Renal pelvis (tissue), 12 donors: ENCODE measurements at places on chromosomes 1 and 21. TPM values are rescaled to one million over a fixed set of nuclear protein-coding genes. Genes with fewer than 3 reads are reported as not detected.
A peak's percentile ranks its signal among the peaks of the same experiment; 100 is the strongest.

Gene SLAMF8
- 0.61 TPM for polyA plus RNA-seq

Gene DAB1
- 7.2 TPM for polyA plus RNA-seq

Gene WNT4
- polyA plus RNA-seq: 6.0 TPM

Gene LRRN2
- polyA plus RNA-seq: 14.7 TPM

Gene CERS2
- 318 TPM for polyA plus RNA-seq

Gene NAXE
- 71.1 TPM for polyA plus RNA-seq

Gene FALEC
- polyA plus RNA-seq: 0.83 TPM

GRCh38 chr1:226125831-226126230, 60.7 kb downstream of the ACBD3 start:
- no peak for DNase-seq

- DNase-seq: no peak
Measured at GRCh38 chr1:204924013-204924759, 53.5 kb downstream of the NFASC start.

GRCh38 chr1:64986903-64987871, 20.8 kb upstream of the JAK1 start:
- DNase-seq: no peak

DNA sequence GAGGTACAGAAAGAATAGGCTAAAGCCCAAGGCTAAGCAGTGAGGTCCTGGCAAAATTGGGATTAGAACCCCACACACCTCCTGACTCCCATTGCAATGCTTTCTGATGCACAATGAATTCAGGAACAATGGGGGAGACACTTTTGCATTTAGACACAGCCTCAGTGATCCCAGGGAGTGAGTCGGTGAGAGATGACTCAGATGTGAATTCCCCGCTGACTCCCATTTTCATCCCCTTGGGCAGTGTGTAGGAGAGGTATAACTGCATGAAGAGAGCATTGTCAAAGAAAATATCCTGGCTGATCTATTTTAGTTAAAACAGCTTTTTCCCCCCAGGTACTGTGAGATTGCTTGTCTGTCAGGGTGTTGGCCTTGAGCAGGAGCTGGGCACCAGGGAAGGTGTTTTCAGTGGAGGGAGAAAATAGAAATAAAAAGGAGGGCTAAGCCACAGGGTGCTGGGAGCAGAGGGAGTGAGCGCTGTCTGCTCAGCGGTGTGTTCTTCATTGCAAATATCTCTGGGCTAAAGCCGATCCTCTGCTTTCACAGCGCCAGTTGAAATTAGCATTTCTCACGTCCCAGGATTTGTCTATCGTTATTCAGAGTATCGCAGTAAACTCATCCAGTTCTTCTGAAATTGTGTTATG, 247.7 kb upstream of the PTBP2 start:
- DNase-seq: no peak

DNA sequence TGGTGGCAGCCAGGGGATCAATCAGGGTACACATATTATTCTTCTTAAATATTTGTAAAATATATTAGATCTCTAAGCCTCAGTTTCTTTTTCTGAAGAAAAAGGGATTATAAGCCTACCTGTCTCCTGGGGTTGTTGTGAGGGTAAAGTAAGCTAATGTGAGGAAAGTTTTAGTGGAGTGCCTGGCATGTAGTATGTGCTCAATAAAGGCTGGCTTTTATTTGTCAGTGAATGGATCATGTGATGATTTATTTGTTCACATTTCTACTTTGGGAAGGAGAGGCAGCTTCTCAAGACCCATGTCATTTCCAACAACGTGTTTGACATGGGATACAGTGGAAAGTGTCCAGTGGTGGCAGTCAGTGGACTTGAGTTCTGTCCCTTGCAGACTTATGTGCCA, 12.4 kb upstream of the RBM15 start:
- no peak for DNase-seq

DNA sequence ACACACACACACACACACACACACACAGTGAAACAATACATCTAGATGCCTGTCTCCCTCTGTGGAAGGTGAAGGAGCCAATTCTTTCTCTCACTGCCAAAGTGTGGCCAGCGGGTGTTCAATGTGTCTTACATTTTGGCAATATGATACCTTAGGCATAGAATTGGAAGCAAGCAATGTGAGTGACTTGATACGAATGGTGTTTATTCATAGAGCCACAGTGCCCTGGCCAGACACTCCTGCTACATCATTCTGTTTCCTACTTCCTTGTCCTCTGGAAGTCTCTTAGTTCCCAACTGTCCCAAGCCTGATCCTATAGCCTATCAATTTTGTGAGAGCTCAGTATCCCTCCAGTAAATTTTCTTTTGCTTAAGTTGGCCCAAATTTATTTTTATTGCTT, 170.0 kb upstream of the L1TD1 start:
- no peak for DNase-seq

- no peak for DNase-seq
Measured at GRCh38 chr1:111515291-111516004, 12.0 kb upstream of the ADORA3 start.

DNA sequence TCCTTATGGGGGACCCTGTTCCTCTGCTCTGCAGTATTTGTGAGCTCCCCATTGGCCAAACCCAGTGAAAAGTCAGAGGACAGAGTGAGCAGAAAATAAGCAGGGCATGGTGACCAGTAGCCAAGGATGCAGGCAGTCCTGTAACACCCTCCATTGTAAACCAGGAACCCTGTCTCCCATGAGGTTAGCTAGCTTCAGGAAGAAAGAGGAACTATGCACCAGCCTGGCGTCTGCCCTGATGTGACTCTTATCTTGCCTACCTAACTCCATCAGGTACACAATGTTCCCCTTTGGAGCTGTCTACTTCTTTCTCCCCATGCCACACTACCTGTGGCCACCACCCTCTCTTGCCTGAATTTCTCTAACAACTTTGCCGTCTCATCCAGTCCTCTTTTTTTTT, 119.2 kb downstream of the LRIG2 start:
- no peak for DNase-seq

DNA sequence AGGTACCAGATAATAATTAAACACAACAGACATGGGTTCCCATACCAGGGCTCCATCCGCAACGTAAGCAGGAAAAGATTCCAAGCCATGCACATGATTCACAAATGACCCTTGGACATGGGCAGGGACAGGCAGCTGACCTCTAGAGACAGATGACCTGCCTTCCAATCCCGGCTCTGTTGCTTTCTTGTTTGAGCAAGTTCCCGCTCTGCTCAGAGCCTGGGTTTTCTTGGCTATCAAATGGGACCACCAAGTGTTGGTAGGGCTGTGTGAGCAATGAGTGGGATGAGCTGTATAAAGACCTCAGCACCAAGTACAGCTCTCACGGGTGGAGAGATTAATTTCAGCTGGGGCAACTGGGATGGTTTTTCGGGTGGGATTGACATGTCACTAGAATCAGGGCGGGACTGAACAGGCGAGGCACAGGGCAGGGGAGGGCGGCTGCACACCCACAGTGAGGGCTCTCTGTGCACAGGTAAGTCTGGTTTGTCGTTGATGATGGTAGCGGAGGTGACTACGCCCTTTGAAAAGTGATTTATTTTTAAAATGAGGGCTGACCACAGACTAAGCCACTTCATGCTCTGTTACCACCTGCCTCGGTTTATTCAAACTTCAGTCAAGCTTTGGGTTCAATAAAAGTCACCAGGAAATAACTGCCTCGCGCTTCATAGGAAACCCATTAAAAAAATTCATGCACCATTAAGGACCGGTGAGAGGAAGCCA, 57.5 kb upstream of the IFFO2 start:
- DNase-seq: no peak

GRCh38 chr1:210340841-210341240, 12.1 kb downstream of the HHAT start:
- DNase-seq: no peak

GRCh38 chr1:37171691-37172090, 137.4 kb upstream of the GRIK3 start:
- peak; percentile 4 for DNase-seq

DNA sequence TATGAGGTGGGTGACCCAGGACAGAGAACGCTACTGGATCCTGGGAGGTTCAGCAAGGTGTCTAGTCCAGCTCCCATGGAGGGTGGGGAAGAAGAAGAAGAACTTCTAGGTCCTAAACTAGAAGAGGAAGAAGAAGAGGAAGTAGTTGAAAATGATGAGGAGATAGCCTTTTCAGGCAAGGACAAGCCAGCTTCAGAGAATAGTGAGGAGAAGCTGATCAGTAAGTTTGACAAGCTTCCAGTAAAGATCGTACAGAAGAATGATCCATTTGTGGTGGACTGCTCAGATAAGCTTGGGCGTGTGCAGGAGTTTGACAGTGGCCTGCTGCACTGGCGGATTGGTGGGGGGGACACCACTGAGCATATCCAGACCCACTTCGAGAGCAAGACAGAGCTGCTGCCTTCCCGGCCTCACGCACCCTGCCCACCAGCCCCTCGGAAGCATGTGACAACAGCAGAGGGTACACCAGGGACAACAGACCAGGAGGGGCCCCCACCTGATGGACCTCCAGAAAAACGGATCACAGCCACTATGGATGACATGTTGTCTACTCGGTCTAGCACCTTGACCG, 8.6 kb upstream of the PIGV start:
- DNase-seq: no peak

DNA sequence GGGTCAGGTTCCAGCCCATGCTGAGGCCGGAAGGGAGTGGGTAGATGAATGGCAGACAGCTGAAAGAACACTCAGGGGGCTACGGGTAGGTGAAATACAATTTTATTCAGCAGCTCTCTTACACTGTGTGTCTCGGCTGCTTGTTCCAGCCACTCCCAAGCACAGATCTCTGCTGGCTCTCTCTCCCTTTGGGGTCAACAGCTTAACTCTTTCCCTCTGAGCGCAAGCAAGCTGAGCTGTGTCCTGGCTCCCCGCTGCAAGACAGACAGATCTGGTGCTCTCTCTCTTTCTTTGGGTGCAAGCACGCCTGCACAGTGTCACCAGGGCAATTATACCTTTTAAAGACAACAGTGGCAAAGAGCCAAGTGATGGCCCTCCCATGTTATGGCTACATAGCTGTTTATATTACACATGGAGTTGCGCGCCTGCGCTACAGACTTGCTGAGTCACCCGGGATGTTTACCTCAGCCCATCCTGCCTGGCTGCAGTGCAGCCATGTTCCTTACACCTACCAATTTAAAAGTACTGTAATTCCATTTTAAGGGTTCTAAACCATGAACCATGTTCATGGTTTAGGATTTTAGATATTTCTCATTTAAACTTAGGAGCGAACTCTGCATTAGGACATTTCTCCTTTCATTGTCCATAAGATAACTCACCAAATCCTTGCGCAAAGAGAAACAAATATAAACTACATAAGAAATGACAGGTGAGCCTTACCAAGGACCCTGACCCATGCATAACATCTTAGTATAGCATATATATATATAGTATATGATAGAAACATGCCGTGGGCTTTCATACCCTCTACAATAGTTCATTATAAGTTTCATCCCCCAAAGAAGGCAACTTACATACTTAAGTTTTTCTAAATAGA, 396.5 kb downstream of the SMYD3 start:
- no peak for DNase-seq

DNA sequence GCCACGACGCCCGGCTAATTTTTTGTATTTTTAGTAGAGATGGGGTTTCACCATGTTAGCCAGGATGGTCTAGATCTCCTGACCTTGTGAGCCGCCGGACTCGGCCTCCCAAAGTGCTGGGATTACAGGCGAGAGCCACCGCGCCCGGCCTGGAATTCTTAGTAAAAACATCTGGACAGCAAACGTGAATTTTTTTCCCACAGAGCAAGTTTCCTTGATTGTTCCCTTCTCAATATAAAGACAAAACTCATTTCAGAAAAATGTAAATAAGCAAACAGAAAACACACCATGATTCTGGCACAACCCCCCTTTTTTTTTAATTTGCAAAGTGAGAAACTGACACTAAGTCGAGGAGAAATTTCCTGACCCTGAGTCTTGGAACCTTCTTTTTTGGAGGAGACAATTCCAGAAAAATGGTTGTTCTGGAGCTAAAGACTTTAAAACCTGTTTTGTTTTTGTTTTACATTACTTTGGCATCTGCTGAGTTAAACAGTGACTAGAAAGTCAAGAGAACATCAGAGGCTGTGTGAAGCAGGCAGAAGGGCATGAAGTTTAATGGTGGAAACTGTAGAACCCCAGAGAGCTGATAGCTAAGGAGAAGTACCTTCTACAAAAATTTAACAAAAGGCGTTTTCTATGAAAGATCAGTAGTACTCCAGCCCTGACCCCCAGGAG, 10.3 kb upstream of the HMGCS2 start:
- DNase-seq: no peak

- DNase-seq: no peak
Measured at GRCh38 chr1:10794724-10795275, 1.6 kb downstream of the CASZ1 start.

- DNase-seq: no peak
Measured at GRCh38 chr21:25640943-25641292, 1.9 kb downstream of the JAM2 start.

GRCh38 chr1:115469703-115470476, 131.8 kb upstream of the NGF start:
- DNase-seq: no peak

GRCh38 chr21:35527358-35527757, 478.3 kb upstream of the RUNX1 start:
- no peak for DNase-seq

GRCh38 chr1:18239671-18240070, 132.1 kb downstream of the IGSF21 start:
- no peak for DNase-seq

DNA sequence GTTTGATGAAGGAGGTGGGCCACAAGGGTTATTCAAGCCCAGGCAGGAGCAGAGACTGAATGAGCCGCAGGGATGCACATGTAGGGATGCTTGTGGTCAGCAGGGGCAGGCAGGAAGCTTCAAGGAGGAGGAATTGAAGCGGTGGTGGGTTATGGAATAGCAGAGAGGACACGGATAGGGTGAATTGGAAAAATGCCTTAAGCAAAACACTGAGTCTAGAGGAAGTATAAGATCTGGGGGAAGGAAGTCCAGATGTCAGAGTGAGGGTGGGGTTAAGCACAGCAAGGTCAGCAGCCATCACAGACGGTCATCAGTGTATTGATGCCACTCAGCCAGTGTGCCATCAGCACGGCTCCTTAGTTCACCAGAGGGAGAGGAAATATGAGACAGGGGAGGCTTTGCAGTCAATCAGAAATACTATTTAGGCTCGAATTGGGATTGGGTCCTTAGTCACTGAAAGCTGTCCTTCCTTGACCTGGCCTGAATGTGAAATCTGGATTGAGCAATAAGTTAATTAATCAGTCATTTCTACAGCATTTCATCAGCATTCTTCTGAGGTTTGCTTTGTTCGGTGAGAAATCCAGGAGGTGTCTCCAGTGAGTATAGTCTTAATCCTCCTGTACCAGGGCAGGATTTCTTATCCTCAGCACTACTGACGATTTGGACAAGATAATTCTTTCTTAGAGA, 6.0 kb upstream of the LCE1F start:
- no peak for DNase-seq

GRCh38 chr21:45510466-45510955, 31.7 kb downstream of the SLC19A1 start:
- no peak for DNase-seq

DNA sequence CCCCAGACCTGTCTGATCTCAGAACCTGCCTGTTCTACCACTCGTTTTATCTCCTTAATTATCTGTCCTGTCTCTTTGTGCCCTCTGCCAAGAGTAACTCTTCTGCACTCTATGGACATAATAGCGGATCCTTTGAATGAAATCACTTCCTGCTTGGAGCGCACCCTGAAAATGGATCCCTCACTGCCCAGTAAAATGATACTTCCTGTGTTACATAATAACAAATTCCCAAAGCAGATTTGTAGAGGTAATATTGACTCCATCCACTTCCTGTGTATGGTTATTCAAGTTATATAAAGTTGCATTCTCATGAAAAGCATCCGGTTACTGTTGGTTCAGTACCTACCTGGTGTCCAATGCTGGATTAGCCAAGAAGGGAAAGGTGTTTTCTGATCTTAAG, 246.0 kb downstream of the TRABD2B start:
- no peak for DNase-seq

GRCh38 chr1:59750328-59751003, 64.3 kb upstream of the HOOK1 start:
- no peak for DNase-seq

GRCh38 chr1:51415963-51416362, 85.6 kb upstream of the TTC39A start:
- no peak for DNase-seq
